ENCODE measurements at places on chromosomes 6 and 20.
A peak's percentile ranks its signal among the peaks of the same experiment; 100 is the strongest.

- DNase-seq: no peak
Measured at GRCh38 chr20:37308086-37309050, 18.9 kb downstream of the MANBAL start.

GRCh38 chr6:158646023-158646910 is 1.7 kb upstream of the DYNLT1 start:
- DNase-seq: peak; percentile 16

DNA sequence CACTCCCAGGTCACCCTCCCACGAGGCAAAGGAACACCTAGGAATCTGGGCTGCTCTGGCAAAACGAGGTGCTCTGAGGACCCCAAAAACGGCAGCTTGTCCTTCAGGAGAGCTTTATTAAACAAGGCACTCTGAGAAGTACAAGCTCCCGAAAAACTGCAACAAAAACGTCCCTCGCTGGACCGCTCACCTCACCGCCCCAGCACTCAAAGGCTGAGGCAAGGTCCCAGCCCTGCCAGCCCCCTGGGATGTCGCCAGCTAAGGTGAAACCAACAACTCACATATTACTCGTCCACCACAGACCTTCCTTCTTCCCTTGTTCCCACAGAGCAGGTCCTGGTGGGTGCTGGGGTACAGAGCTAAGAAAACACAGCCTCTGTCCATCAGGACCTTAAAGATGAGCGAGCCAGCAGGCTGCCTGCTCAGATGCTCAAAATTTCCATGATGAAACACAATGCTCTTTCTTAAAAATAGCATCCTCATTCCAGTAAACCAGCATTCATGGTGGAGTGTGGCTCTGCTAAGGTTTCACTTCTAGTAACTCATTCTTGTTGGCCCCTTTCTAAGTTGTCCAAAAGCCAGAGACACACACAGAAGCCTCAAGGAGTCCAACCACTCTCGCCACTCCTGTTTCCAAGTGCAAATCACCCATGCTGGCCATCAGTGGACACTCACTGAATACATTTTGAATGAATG is 35.9 kb downstream of the ATP9A start:
- no peak for DNase-seq

DNA sequence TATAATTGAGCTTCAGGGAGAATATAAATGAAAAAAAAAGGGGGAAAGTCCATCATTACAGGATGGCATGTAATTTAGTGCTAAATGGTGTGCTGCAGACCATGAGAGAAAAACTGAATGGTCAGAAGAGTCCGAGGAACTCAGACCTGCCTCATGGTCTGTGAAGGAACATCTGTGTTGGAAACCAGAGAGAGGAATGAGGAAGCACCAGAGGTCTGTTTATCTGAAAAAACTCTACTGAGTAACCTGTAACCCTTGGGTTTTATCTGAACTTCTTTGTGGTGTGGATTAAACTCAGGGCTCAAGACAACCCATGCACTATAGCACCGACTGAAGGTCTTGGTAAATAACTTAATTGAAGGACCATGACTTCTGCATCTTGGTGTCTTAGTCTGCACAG is 108.1 kb downstream of the RNF144B start:
- no peak for DNase-seq

- no peak for DNase-seq
Measured at GRCh38 chr20:63737945-63738686, 1.5 kb upstream of the SLC2A4RG start.

DNA sequence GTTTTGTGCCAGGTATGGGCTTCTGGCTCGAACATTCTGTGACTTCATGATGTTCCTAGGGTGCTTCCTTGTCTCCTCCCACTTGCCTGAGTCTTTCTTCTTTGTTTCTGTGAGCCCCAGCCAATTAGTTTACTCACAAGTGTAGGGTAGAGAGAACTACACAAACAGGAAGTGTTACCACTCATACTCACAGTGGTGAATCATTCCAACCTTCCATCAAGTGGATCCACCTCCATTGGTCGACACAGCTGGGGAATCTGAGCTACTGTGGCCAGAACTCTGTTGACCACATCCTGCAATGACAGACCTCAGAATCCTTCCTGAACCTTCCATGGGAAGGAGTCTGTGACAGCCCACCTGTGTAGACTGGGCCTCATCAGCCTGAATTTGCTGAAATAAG is 76.8 kb downstream of the UNC5CL start:
- DNase-seq: peak; percentile 79

GRCh38 chr20:53245574-53245973 is 273.4 kb downstream of the TSHZ2 start:
- DNase-seq: no peak

DNA sequence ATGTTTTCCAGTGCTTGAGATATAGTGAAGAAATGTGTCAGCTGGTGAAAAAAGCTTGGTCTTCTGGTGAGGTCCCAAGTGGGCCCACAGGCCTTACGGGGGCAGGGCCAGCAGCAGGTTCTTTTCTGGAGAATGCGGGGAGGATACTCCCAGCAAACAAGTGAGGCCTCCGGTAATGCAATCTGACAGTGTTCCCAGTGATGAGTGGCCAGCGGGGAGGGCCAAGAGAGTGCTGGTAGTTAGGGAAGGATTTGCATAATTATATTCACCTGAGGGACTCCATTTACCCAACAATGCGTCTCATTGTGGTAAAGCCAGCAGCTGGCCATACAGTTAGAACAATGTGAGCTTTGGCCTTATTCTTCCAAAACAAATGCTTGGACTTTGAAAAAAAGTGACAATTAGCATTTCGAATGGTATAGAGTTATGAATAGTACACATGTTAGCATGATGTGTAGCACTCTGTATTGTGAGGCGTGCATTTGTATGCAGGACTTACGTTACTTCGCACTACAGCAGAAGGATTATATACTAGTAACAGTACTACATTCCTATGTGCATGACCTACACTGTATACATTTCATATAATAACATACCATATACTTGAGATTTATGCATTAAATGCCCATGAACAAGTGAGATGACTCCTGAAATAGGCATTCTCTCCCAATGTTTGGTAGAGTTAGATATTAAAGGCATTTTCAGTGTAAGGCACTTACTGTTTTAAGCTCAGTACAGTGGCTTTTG is 69.8 kb downstream of the MYB start:
- no peak for DNase-seq

- no peak for DNase-seq
Measured at GRCh38 chr20:45937765-45938164, 3.3 kb downstream of the PCIF1 start.

DNA sequence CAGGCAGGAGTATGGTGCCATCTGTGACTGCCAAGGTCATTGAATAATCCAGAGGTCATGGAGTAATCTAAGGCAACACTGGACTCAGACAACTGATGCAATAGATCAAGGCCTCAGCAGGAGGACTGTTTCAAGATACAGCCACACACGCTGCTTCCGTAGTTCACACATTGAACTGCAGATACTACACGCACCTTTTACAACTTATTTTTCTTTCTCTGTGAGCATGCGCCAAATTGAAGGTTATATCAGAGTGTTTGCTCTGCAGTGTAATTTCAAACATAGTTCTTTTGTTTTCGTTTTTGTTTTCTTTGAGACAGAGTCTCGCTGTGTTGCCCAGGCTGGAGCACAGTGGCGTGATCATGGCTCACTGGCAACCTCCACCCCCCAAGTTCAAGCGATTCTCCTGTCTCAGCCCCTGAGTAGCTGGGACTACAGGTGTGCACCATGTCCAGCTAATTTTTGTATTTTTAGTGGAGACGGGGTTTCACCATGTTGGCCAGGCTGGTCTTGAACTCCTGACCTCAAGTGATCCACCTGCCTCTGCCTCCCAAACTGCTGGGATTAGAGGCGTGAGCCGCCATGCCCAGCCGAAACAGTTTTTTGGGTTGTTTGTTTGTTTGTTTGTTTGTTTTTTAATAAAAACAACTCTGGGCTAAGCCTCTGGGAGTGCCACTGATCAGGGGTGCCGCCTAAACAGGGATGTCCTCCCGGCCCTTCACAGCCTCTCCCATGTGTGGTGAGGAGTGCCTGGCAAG is 96.6 kb upstream of the NAA20 start:
- no peak for DNase-seq

GRCh38 chr20:44123874-44124535 is 63.0 kb downstream of the JPH2 start:
- no peak for DNase-seq

DNA sequence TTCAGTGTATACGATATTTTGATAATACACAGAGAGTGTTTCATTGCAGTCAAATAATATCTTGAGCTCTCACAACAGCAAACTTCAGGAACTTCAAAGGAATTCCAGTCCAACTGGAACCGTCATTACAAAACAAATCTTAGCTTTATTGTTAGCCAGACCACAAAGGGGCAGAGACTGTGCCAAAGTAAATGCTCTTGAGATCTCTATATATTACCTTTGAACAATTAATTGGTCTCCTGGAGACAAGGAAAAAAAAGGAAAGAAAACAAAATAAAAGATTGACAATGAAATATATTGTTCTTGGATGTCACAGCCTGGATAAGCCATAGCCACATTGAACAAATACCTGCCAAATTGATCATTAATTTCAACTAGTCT is 70.0 kb downstream of the FOXC1 start:
- DNase-seq: no peak

GRCh38 chr6:91155129-91155785 is 568.4 kb upstream of the MAP3K7 start:
- DNase-seq: no peak

DNA sequence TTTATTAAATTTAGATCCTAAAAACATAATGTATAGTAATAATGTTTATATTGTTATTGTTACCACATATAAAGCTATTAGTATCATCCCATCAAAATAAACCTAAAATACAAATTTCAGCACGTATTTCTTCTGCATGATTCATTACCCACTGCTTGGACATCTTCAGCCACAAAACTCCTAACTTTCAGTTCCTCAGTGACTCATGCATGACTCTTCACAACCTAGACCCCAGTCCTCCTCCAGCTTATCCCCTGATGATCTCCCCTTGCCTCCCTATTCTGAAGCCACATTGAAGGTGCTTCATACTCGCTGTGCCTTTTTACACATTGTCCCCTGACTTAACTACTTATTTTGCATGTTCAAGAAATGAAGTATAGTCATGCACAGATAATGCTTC is 11.2 kb upstream of the GPRC6A start:
- peak; percentile 15 for DNase-seq

DNA sequence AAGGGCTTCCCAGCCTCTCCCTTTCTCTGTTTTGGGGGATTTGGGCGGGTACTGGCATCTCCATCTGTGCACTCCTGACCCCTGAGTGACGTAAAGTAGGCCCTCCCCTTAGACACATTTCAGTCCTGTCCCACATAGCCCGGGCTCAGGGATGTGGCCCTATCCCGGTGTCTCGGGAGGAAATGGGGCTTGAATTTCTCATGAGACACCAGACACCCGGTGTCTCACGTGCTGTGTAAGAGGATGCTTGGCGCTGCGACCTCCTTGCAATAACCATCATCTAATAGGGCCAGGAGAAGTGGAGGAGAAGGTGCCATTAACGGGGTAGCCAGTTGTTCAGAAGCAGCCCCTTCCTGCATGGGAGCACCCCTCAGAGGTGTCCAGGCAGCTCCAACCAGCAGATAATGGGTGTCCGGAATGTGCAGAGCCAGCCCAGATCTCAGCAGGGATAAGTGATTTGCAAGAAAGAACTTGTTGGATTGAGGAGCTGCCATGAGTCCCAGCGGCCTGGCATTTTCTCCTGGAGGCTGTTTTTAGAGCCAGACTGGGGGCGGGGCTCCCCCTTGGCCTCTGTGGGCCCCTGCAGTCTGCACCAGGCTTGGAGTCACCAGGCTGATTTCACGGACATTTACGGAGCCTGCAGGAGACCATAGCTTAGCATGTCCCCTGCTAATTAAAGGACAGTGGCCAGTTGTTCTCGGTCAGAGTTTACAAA is 372.0 kb downstream of the PREX1 start:
- DNase-seq: peak; percentile 32

DNA sequence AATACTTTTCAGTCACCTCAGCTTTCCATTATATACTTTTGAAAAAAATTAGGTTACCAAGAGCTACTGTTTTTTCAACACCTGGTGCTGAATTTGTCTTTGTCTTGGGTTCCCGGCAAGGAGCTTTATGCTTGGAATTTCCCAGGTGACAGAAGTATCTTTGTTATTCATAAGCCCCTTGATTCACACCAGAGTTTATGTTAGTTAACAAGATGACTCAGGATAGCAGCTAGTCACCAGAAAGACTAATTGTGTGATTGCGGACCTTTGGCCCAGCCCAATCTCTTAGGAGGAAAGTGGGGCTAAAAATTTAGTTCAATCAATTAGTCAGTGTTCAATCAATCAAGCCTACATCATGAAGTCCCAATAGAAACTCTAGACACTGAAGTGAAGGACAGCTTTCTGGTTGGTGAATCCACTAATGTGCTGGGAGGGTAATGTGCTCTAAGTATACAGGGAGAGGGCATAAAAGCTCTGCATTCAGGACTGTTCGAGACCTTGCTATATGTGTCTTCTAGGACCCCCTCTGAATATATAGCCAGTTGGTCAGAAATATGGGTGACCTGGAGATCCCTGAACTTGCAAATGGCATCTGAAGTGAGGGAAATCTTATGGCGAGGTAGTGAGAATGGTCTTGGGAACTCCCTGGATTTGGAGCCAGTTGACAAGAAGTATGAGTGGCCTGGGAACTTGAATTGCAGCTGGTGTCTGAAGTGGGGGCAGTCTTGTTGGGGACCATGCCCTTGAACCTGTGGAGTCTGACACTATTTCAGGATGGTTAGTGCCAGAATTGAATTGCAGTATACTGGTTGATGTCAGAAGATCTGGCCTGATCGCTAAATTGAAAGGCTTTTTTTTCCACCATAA is 16.2 kb downstream of the TMEM30A start:
- no peak for DNase-seq

DNA sequence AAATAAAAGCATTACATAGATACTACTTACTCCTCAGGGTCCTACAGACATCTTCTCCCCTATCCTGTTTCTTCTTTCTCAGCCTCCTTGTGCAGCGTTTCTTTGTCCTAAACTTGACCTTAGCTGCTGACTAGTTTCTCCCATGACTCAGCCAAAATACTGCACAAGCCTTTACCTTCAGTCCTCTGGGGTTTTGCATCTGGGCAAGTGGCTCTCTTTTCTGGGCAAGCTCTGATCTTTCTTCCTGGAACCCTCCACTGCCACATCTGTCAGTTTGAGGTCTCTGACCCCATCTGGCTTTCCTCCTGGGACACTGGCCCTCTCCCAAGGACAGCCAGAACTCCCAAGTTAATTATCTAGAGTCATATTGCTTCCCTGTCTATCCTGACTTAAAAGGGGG is 838.4 kb downstream of the DHX35 start:
- DNase-seq: peak; percentile 85

- no peak for DNase-seq
Measured at GRCh38 chr6:1263850-1264377, 48.0 kb upstream of the FOXQ1 start.

DNA sequence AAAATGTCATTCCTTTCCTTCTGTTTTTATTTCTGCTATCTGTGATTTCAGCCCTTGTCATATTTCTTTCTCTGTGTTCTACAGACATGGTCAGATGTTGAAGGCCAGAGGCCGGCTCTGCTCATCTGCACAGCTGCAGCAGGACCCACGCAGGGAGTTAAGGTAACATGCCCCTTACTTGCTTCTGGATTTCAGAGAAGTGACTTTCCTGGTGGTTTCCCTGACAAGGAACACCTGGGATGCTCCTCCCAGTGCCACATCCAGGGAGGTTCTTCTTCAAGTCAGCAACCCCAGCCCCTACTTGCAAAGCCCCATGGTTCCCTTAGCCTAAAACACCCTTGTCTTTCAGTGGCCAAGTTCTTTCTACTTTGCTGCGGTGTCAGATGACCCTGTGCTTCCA is 41.3 kb downstream of the CDH26 start:
- DNase-seq: no peak

- DNase-seq: no peak
Measured at GRCh38 chr6:11398451-11399326, 138.9 kb upstream of the TMEM170B start.
